ENCODE measurements at places on chromosomes 12 and 14. TPM values are rescaled to one million over a fixed set of nuclear protein-coding genes. Genes with fewer than 3 reads are reported as not detected.
A peak's percentile ranks its signal among the peaks of the same experiment; 100 is the strongest.

KRT75 gene
- total RNA-seq, result not detected

GYS2 gene
- 15.5 TPM for total RNA-seq

SERPINA9 gene
- total RNA-seq, result not detected

POMT2 gene
- 13.1 TPM for total RNA-seq

NINJ2 gene
- total RNA-seq, result 6.7 TPM

GALNT8 gene
- total RNA-seq, result 0.25 TPM

COL2A1 gene
- 321 TPM for total RNA-seq

USP44 gene
- not detected for total RNA-seq

FIGNL2 gene
- 0.33 TPM for total RNA-seq

THTPA gene
- 7.3 TPM for total RNA-seq

GRCh38 chr12:19038209-19038608 lies 91.3 kb upstream of the PLEKHA5 start:
- H3K4me1 ChIP-seq, result no peaks in the 10 kb centered on the region
- no peaks in the 10 kb centered on the region for H3K36me3 ChIP-seq
- DNase-seq, result no peak
- H3K27me3 ChIP-seq, result no peaks in the 10 kb centered on the region
- no peak overlapping the region for H3K4me3 ChIP-seq
- H3K27ac ChIP-seq, result no peak overlapping the region

- H3K4me3 ChIP-seq, result no peak overlapping the region
- no peak overlapping the region for H3K27ac ChIP-seq
- no peaks in the 10 kb centered on the region for H3K4me1 ChIP-seq
- no peaks in the 10 kb centered on the region for H3K36me3 ChIP-seq
- DNase-seq, result no peak
- H3K27me3 ChIP-seq, result no peaks in the 10 kb centered on the region
Observed at GRCh38 chr12:29616664-29617406, 119.3 kb upstream of the OVCH1 start.

- H3K27ac ChIP-seq, result no peak overlapping the region
- DNase-seq, result no peak
- H3K4me1 ChIP-seq, result peaks cover 16% of the 10 kb centered on the region
- H3K27me3 ChIP-seq, result no peaks in the 10 kb centered on the region
- no peak overlapping the region for H3K4me3 ChIP-seq
- no peaks in the 10 kb centered on the region for H3K36me3 ChIP-seq
Observed at GRCh38 chr12:49515266-49515665, 23.6 kb upstream of the KCNH3 start.

- H3K36me3 ChIP-seq, result no peaks in the 10 kb centered on the region
- no peak overlapping the region for H3K27ac ChIP-seq
- no peak overlapping the region for H3K4me3 ChIP-seq
- H3K4me1 ChIP-seq, result peaks cover 3% of the 10 kb centered on the region
- H3K27me3 ChIP-seq, result no peaks in the 10 kb centered on the region
Observed at GRCh38 chr14:76958980-76959710, 69.4 kb downstream of the IRF2BPL start.

GRCh38 chr14:95901054-95901453 lies 24.4 kb downstream of the TUNAR start:
- no peak overlapping the region for H3K27ac ChIP-seq
- H3K4me1 ChIP-seq, result no peaks in the 10 kb centered on the region
- H3K36me3 ChIP-seq, result no peaks in the 10 kb centered on the region
- H3K27me3 ChIP-seq, result peaks cover 5% of the 10 kb centered on the region

GRCh38 chr12:104673696-104674482 lies 217.1 kb downstream of the CHST11 start:
- H3K27ac ChIP-seq, result no peak overlapping the region
- H3K4me1 ChIP-seq, result peaks cover 9% of the 10 kb centered on the region
- no peaks in the 10 kb centered on the region for H3K36me3 ChIP-seq
- DNase-seq, result no peak
- H3K27me3 ChIP-seq, result no peaks in the 10 kb centered on the region

DNA sequence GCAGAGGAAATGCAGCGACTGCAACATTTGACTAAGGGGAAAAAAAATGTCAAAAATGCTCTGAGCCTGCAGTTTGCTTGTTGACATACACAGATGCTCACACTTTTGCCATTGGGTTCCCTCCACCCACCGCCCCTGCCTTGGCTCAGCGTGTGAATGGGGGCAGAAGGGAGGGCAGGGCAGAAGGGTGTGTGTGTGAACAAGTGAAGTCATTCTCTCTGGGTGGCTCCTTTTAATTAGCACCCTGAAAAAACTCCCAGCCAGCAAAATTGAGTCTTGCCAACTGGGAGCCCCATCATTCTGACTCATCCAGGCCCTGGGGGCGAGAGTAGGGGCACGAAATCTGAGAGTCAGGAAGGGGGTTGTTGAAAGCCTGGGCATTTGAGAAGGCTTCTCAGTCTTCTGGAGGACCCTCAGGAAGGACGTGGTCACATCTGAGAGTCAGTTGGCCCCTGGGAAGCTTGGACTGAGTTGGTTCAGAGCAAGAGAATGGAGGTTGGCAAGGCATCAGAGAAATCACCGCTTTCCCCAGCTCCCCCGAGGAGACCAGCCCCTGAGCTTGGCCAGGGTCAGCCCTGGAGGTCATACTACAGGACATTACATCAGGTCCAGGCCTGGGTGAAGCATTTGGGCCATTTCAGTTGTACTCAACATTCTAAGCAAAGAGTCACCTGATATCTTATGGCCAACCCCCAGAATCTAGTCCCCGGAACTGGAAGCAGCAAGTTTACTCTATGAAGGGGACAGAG lies 22.7 kb upstream of the KRT78 start:
- H3K27me3 ChIP-seq, result no peaks in the 10 kb centered on the region
- no peak overlapping the region for H3K27ac ChIP-seq
- H3K4me1 ChIP-seq, result no peaks in the 10 kb centered on the region

DNA sequence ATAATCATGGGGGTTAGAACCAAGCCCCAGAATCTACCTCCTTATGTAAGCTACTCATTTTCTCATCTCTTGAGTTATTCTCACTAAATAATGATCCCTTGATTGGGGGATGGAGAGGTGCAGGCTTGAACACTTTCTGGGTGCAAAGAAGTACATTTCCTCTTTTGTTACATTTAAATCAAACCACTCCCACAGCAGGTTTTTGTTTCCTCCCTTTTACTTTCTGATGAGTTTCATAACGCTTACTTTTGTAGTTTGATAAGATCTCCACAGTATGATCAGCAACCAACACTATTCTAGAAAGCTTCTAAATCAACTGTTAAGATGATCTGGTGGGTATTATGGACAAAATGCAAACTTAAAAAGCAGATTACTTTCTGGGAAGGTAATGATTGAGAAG lies 20.5 kb downstream of the VCPKMT start:
- no peaks in the 10 kb centered on the region for H3K4me1 ChIP-seq
- DNase-seq, result no peak
- H3K4me3 ChIP-seq, result no peak overlapping the region
- H3K27me3 ChIP-seq, result no peaks in the 10 kb centered on the region

DNA sequence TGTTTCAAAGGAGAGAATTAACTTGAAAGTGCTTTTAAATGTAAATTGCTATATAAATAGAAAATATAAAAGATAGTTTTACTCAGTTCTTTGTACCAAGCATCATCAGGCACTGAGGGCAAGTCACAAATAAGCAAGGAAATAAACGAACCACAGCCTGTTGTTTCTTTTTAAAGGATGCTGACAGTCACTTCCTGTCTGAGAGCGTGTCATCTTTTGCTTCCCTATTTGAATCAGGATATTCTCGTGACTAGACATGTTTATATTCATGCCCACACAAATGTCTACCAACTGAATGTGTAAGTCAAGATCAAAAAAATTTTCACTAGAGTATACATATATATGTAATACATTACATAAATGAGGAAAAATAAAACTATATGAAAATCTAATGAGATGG lies 31.4 kb upstream of the SLC2A13 start:
- H3K27ac ChIP-seq, result no peak overlapping the region
- H3K4me1 ChIP-seq, result no peaks in the 10 kb centered on the region
- H3K36me3 ChIP-seq, result no peaks in the 10 kb centered on the region
- no peak overlapping the region for H3K4me3 ChIP-seq

DNA sequence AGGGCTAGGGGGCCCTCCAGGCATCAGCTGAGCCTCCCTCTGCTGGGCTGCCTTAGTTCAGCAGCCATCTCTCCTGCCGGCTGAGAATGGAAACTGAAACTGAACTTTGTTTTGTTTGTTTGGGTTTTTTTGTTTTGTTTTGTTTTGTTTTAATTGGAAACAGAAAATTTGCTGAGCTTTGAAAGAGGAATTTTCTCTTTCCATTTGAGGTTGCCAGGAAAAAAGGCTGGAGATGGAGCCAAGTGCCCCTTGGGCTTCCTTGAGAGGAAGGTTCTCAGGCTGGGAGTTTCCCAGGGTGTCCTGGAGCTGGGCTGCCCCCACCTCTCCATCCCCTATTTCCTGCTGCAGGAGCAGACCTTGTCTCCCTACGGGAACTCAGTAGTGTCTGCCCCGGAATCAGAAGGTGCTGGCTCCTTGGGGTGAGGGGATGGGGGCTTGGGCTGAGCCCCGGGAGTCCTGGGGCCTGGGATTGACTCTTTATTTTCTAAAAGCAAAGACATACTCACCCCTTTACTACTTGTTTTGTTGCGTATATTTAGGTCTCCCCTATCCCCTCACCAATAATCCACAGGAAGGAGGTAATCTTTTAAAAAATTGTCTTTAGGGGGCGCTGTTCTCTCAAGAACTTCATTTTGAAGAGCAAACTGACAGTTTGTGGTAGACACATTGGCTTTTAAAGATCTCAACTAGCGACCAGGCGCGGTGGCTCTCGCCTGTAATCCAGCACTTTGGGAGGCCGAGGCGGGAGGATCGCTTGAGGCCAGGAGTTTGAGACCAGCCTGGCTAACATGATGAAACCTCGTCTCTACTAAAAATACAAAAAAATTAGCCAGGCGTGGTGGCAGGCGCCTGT lies 21.3 kb upstream of the OASL start:
- H3K27me3 ChIP-seq, result no peaks in the 10 kb centered on the region
- peak overlapping the region; percentile 64 for H3K27ac ChIP-seq
- H3K4me1 ChIP-seq, result peaks cover 7% of the 10 kb centered on the region
- peak; percentile 35 for DNase-seq

DNA sequence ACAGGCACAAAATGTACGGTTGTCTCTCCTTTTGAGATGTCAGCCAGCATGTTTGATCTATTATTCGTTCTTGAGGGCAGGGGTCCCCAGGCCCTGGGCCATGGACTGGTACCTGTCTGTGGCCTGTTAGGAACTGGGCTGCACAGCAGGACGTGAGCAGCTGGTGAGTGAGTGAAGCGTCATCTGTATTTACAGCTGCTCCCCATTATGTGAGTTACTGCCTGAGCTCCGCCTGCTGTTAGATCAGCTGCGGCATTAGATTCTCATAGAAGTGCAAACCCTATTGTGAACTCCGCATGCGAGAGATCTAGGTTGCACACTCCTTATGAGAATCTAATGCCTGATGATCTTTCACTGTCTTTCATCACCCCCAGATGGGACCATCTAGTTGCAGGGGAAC lies 41.4 kb upstream of the SCN8A start:
- no peaks in the 10 kb centered on the region for H3K36me3 ChIP-seq
- no peaks in the 10 kb centered on the region for H3K27me3 ChIP-seq
- H3K4me3 ChIP-seq, result no peak overlapping the region
- no peaks in the 10 kb centered on the region for H3K4me1 ChIP-seq

DNA sequence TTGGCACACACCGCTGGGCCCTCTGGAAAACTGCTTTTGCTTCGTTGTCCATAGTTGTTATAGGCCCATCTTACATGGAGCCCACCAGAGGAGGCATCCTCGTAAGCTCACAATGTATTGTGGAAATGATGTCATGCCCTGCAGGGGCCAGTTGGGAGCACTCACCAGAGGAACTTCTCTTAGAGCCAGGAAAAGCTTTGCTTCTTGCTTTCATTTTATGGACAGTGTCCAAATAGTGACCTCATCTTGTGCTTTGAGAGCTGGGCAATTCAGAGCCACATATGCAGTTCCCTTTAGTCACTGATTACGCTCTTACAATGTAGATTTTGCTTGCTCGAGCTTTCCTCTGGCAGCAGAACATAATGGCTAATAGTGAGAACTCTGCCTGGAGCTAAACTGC lies 275.6 kb downstream of the AACS start:
- no peak overlapping the region for H3K4me3 ChIP-seq
- no peak overlapping the region for H3K27ac ChIP-seq
- H3K4me1 ChIP-seq, result no peaks in the 10 kb centered on the region
- H3K36me3 ChIP-seq, result no peaks in the 10 kb centered on the region

DNA sequence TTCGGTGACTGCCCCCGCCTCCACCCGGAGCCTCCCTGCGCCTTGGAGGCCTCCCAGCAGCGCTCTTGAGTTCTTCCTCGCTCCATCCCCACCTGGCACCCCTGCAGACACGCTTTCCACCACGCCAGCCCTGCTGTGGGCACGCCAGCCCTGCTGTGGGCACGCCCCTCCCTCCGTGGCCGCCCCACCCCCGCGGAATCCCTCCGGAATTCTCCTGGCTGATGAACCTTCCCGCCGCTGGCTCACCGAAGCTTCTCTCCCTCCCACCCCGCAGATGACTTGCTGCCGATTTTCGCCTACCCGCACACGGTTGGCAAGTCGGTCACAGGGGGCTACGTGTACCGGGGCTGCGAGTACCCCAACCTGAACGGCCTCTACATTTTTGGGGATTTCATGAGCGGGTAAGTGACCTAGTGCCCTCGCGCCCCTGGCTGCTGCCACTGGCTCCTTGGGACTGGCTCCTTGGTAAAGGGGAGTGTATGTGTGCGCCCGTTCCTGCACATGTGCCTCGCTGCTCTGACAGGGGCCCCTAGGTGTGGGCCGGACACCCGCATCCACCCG lies 15.2 kb downstream of the HHIPL1 start:
- H3K4me1 ChIP-seq, result no peaks in the 10 kb centered on the region
- H3K27me3 ChIP-seq, result peaks cover 4% of the 10 kb centered on the region
- no peak for DNase-seq
- no peak overlapping the region for H3K4me3 ChIP-seq
- H3K27ac ChIP-seq, result no peak overlapping the region

- no peak overlapping the region for H3K4me3 ChIP-seq
- no peaks in the 10 kb centered on the region for H3K36me3 ChIP-seq
- no peak for DNase-seq
- no peaks in the 10 kb centered on the region for H3K27me3 ChIP-seq
Observed at GRCh38 chr12:10563002-10563401, 50.4 kb downstream of the MAGOHB start.

- H3K4me1 ChIP-seq, result no peaks in the 10 kb centered on the region
- H3K27me3 ChIP-seq, result no peaks in the 10 kb centered on the region
- no peaks in the 10 kb centered on the region for H3K36me3 ChIP-seq
- H3K4me3 ChIP-seq, result no peak overlapping the region
- H3K27ac ChIP-seq, result no peak overlapping the region
- DNase-seq, result no peak
Observed at GRCh38 chr14:96782436-96782835, 14.7 kb upstream of the VRK1 start.

DNA sequence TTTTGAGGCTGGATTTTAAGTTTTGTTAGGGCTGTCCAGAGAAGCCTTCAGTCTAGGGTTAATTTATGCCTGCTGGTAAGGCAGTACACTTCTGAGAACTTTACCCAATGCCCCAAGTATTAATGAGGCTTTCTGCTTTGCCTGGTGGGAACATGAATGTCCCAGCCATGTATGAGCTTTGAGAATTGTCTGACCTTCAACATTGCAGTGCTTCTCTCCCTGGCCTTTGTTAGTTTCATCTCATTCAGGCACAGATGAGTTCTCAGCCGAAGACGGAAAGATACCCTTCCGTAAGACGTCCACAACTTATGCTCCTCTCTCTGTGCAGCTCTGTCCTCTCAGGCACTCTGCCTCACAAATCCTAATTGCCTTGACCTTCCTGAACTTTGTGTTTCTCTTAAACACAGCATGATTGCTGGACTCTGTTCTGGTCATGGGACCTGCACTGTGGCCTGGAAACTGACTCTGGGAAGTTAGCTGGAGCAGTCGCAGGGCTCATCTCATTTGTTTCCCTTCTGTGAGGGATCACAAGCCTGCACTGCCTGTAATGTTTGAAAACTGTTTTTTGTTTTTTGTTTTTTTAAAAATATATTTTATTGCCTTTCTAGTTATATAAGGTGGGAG lies 15.7 kb downstream of the CHPT1 start:
- peak; percentile 52 for DNase-seq
- peaks cover 46% of the 10 kb centered on the region for H3K4me1 ChIP-seq
- H3K27me3 ChIP-seq, result no peaks in the 10 kb centered on the region
- H3K27ac ChIP-seq, result peak overlapping the region; percentile 57

Measured in liver (tissue), 10 donors.